NCI-H2227 treated with DMSO at 0.1 percent for 48 hours (cell line): ENCODE measurements at places on chromosomes 16 and 17.

DNA sequence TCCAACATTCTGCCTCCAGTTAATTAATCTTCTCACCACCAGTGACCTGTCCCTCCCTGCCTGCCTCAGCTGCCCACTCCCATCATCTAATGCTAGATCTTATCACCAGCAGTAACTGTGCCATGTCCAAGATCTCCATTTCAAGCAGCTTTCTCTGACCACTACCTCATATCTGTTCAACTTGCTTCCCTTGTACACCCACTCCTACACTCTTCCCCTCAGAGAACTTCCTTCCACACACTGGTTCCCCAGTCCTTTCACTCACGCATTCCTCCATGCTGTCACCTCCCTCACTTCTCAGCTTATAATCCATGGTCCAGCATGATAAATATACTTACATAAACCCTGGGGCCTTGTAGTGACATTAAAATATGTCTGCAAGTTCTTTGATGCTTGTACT lies 31.8 kb upstream of the DYNLL2 start:
- no peak for DNase-seq

GRCh38 chr17:56125830-56126819 lies 27.1 kb upstream of the ANKFN1 start:
- DNase-seq, result no peak

DNA sequence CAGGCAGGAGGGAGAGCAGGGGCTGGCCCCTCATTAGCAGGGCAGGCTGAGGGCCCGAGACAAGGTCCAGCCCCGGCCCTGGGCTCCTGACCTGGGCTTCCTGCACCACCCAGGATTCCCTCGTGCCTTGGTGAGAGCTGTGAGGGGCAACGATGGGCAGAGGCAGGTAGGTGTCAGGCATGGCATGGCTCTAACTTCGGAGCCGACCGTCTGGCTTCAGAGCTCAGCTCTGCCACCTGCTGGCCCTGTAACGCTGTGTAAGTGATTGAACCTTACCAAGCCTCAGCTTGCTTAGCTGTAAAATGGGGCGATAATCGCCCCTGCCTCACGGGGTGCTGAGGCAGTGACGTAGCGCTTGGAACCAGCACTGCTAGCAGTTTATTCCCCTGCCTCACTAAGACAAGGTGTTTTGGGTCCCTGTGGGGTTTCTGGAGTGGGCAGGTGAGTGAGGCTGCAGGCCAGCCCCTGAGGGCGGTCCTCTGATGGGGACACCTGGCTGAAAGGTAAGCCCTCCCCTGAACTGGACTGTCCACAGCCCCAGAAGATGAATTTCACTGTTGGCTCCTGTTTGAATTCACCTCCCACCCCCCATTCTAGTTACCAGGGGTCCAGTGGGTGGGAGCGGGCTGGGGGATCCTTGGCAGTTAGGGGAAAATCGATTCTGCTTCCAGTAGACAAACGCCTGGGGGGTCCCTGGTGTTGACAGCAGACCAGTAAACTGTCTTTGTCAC lies 184.8 kb upstream of the GSE1 start:
- no peak for DNase-seq

DNA sequence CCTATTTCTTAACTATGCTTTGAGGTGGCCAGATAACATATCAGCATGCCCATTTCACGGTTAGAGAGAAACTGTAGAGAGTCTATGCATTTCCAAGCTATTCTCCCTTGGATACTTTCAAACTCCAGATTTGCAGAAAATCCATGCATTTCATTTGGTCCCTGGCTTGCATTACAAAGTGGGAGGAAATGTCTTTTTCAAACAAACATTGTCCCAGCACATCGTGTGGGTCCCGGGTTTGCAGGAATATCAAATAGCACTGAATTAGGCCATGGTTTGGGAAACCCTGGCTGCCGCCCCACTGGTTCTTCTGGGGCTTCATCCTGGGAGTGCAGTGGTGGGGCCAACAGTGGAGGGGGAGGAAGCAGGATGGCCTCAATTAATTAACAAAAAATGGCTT lies 171.9 kb downstream of the IRX5 start:
- DNase-seq, result no peak

GRCh38 chr17:4533523-4534504 lies 21.4 kb downstream of the MYBBP1A start:
- no peak for DNase-seq

DNA sequence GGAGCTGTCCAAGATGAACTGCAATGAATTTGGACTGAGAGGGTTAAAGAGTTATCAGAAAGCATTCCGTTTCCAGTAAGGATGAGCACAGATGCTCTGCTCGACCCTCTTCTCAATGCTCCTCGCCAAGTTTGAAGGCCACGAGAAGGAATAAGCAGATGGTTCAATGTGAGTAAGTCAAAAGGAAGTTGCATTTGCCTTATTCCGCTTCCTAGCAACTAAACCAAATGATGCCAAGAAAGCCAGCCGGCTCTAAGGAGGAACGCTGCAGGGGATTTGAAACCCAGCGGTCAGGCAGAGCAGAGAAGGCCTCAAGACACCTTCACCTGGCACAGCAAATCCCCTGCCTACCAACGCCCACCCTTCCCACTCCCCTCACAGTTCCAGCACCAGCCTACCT lies 52.1 kb upstream of the CNEP1R1 start:
- DNase-seq, result no peak

GRCh38 chr16:14310519-14310991 lies 239.4 kb downstream of the MRTFB start:
- no peak for DNase-seq

DNA sequence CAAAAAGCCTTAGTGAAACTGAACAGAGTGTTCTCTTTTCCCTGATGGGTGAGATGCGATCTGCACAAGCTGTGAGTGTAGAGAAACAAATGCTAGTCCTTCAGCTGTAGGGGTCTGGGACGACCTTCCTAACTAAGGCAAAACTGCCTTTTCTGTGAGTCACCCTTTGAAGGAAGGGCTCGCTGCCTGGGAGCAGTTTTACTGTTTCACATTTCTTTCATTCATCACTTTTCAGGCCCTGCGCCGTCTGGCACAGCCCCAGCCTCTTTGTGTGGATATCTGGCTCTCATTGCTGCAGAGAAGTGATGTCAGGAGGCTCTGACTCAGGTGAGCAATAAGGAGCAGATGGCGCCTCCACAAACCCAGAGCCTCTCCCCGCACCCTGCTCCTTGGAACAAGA lies 57.4 kb downstream of the HS3ST3A1 start:
- no peak for DNase-seq

DNA sequence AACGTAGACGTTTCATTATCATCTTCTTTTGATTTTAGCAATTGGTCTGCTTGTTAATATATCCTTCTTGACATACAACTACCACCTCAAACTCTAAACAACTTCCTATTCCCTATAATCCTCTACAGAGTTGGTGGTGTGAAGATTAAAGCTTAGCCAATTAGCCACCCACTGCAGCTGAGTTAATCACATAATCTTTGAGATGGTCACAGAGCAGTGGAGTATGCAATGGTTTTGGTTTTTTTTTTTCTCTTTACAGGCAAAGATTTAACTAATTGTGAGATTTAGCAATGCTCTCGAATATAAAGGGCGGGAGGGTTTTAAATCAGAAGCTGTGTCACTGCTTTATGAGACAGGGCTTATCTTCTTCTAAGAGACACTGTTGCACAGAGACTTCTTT lies 37.0 kb downstream of the STX8 start:
- DNase-seq, result no peak

DNA sequence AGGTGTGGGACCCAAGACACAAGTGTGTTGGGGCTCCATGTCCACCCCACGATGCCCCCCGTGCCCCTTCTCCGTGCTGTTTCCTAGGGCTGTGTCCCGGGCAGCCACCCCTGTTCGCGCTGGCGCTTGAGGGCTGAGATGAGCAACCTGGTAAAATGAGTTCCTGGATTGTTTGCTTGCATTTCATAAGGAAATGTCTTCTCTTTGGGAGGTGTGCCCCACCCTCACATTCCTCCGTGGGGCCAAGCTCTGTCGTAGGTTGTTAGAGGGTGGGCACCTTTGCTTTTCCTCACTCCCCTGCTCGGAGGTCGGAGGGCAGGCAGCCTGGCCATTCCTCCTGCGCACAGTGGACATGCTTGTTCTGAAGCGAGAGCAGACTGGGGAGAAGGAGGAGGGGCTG lies 171.3 kb upstream of the CHMP6 start:
- DNase-seq, result no peak

- no peak for DNase-seq
These were observed 43.6 kb downstream of the SRCIN1 start for GRCh38 chr17:38562215-38562569.

- no peak for DNase-seq
These were observed 11.7 kb downstream of the ERN1 start for GRCh38 chr17:64117981-64118979.

- DNase-seq, result no peak
These were observed 111.7 kb upstream of the FOXF1 start for GRCh38 chr16:86398622-86399021.

- DNase-seq, result no peak
These were observed 11.7 kb downstream of the SDK2 start for GRCh38 chr17:73632513-73632912.

- no peak for DNase-seq
These were observed 67.5 kb upstream of the TMEM132E start for GRCh38 chr17:34511931-34512330.

- DNase-seq, result no peak
These were observed 19.2 kb downstream of the HNF1B start for GRCh38 chr17:37725601-37726146.

GRCh38 chr16:6704306-6704930 lies 628.2 kb upstream of the RBFOX1 start:
- no peak for DNase-seq

- DNase-seq, result no peak
These were observed 720 bp upstream of the ZPBP2 start for GRCh38 chr17:39867084-39867879.

DNA sequence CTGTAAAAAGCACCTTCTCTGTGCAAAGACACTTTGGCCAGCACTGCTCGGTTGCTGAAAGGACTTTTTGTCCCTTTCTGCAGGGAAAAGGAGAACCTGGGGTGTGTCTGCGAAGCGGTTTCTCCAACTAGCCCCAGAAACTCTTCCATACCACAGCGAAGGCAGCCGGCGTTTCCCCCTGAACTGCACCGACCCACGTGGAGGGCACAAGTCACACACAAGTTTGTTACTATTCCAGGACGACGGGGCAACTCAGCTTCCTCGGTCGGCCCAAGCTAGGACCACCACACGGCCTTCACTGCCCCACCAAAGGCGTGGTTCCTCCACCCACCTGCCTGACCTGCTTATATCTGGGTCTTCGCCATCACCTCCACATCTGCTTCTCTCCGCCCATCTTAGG lies 1.9 kb downstream of the RTN4RL1 start:
- DNase-seq, result no peak

DNA sequence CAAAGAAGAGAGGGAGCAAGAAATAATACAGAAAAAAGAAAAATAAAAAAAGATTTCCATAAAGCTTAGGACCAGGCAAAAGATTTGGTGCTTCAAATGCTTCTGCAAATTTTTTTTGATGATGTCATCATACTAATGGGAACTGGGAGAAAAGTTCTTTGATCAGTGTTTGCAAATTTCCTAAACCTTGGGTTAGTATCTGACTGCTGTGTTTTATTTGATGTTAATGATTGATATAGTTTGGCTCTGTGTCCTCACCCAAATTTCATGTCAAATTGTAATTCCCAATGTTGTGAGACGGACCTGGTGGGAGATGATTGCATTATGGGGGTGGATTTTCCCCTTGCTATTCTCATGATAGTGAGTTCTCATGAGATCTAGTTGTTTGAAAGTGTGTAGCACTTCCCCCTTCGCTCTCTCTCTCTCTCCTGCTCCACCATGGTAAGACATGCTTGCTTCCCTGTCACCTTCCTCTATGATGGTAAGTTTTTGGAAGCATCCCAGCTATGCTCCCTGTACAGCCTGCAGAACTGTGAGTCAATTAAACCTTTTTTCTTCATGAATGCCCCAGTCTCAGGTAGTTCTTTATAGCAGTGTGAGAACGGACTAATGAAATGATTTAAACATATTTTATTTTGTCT lies 72.6 kb downstream of the TMEM100 start:
- no peak for DNase-seq
